ENCODE measurements at places on chromosomes 2 and 18.

GRCh38 chr2:39682066-39682692 lies 16.5 kb downstream of the TMEM178A start:
- DNase-seq: no peak

GRCh38 chr2:189791338-189792042 lies 7.2 kb downstream of the PMS1 start:
- DNase-seq: no peak

DNA sequence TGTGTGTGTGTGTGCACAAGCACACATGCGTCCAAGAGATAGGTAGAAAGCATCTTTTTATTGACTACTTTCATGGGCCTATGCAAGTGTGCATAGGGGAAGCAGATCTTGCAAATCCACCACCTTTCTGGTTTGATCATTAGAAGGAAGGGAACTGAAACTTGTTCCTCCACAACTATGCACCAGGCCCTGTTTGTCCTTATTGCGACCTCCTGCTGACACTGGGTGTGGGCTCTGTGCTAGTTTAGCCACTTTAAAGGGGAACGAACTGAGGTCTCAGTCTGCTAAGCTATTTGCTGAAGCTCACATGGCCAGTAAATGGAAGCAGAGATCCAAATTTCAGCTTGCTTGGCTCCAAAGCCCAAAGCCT lies 32.1 kb upstream of the INSIG2 start:
- DNase-seq: no peak

DNA sequence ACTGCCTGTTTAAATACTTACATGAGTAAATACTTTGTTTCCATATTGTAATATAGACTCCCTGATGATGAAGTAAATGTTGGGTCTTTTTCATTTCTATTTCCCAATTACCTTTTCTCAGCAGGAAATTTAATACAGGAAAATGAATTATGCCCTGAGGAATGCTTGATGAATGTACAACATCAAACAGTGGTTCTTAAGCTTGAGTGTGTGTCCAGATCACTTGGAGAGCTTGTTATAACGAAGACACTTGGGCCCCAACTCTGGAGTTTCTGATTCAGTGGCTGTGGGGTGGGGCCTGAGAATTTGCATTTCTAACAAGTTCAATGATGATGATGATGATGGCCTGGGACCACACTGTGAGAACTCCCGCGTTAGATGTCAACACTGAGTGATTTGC lies 7.1 kb upstream of the ME2 start:
- DNase-seq: no peak

- DNase-seq: no peak
Observed at GRCh38 chr2:443741-444140, 155.8 kb upstream of the ALKAL2 start.

Measured in stimulated activated CD8-positive, alpha-beta memory T cell treated with anti-CD3 and anti-CD28 coated beads, Interleukin-2, amount 100 ng/mL, for 1 hour (primary cell).